Kidney capillary endothelial cell (primary cell): ENCODE measurements at places on chromosomes 7 and 10.

GRCh38 chr10:72855790-72856189 lies 37.7 kb upstream of the OIT3 start:
- no peak for DNase-seq

- no peak for DNase-seq
Observed at GRCh38 chr10:12388671-12389070, 39.3 kb downstream of the CAMK1D start.

DNA sequence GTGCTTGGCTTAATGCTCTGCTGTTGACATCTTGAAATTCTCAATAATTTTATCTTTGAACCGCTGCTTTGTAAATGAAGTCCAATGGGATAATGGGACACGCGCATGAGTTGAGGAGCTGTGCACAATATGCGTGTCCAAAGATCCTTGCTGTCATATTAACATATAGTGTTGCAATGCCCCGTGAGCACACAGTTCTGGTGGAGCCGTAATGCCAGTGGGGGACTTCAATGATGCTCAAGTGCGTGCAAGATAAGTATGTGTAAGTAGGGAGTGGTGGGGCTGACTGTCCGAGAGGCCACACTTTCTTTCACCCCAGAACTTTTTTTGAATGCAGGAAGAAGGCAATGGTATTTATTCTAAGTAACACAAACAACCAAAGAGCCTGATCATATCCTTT lies 77.4 kb upstream of the HPS1 start:
- no peak for DNase-seq

- DNase-seq: peak; percentile 97
Observed at GRCh38 chr10:43863859-43864591, 215.3 kb upstream of the ZNF32 start.

- no peak for DNase-seq
Observed at GRCh38 chr10:7942316-7942715, 112.2 kb upstream of the GATA3 start.

GRCh38 chr10:127196282-127197153 lies at the start of gene INSYN2A:
Gene INSYN2A (minus strand): TSS chr10:127196591. CDS start chr10:127176395, 20,196 bp downstream.
- peak; percentile 40 for DNase-seq

DNA sequence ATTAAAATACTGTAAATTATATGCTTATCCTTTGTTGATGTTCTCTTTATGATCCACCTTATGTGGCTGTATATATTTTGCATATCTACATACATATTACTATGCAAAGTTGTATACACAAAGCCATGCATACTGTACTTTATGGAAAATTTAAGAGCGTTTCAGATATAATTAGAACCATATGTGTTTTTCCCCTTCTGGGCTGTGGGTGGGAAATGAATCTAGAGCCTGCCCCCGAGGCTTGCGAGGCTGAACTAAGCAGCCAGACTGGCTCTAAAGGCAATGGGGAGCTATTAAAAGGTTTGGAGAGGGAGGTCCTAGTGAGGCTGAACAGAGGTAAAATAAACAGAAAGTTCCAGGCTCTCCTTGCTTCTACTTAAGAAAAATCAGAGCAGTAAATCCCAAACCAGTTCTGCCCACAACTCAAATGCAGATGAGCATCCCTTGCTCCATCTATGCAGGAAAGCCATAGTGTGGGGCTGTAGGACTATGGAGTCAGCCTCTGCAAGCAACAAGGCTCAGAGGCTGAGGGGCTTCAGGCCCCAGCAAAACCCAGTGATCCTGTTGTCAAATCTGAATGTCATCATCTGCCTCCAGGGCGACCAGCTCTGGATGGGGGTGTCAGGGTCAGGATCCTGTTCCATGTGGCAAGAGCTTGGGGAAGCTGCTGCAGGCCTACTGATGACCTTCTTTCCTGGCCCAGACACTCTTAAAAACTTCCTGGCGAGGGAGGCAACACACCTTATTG lies 14.1 kb upstream of the DDIT4 start:
- no peak for DNase-seq

DNA sequence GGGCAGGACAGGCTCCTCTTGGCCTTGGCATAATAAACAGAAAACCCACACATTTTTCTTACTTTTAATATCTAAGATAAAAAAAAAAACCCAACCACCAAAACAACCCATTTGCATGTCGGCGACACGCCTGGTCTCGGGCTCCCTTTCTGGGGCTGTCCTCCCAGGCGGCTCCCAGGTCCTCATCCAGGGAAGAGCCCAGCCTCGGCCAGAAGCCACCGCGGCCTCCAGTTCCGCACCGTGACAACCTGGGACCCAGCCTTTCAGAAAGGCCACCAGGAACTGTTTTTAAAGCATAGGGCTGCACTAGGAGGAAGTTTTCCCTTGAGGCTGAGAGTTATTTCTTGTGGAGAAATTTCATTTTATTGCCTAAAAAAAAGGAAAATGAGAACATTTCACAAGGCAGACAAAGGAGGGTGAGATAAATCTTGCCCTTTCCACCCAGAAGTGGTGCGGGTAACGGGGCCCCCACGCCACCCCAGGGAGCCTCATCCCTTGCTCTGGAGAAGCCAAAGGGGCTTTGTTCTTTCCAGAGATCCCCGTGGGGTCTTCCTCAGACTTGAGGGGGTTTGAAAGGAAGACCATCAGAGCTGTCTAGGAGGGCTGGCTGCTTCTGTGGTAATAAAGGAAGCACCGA lies 39.2 kb upstream of the MKRN1 start:
- no peak for DNase-seq

DNA sequence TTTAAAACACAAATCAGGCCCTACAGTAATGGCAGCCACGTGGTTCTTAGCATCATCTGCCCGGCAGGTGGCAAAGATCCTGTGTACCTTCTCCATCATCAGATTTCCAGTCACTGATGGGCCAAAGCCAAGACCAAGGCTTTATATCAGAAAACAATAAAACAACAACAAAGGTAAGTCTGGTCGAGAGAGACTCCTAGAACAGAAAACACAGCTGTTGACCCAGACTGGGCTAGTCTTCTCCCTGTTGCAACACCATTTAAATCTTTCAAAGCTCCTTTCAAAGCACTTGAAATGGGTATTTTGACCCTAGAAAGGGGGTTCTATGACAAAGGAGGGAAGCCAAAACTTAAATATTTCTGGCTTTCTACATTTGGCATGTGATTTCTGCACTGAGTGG lies 285.6 kb downstream of the IPMK start:
- no peak for DNase-seq

DNA sequence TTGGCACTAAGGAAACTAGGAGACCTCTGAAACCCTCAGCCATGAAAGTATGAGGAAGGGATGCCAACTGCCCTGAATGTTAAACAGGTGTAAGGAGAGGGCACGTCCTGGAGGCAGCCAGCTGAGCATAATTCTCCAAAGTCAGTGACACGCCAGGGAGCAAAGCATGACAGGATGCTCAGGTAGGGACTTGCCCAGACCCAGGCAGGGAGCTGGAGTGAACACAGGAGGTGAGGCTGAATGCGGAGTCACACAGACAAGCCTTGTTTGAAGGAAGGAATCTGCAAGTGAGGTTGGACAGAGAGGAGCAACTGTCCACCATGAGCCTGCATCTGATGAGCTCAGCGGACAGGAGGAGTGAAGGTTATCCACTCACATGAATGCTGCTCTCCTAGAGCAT lies 41.5 kb downstream of the KLRG2 start:
- no peak for DNase-seq

GRCh38 chr10:61130366-61130765 lies 186.4 kb upstream of the RHOBTB1 start:
- no peak for DNase-seq

DNA sequence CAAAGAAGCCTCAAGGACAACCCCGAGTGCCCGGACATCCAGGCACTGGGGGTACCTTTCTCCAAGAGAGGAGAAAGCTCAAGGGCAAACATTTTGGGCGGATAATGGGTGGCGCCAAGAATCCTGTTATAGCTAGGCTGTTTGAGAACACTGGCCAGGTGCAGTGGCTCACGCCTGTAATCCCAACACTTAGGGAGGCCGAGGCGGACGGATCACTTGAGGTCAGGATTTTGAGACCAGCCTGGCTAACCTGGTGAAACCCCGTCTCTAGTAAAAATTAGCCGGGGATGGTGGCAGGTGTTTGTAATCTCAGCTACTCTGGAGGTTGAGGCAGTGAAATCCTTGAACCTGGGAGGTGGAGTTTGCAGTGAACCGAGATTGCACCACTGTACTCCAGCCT lies 25.2 kb upstream of the UNC5B start:
- DNase-seq: no peak

- DNase-seq: peak; percentile 18
Observed at GRCh38 chr10:128744092-128744491, 617.9 kb upstream of the MKI67 start.

- no peak for DNase-seq
Observed at GRCh38 chr7:55509322-55509721, 63.0 kb downstream of the VOPP1 start.

- no peak for DNase-seq
Observed at GRCh38 chr7:81256991-81257390, 338.1 kb upstream of the SEMA3C start.

- no peak for DNase-seq
Observed at GRCh38 chr10:125605167-125605566, 77.8 kb downstream of the TEX36 start.

- DNase-seq: no peak
Observed at GRCh38 chr7:65971021-65971420, 11.0 kb downstream of the GUSB start.

GRCh38 chr7:42471573-42472174 lies 234.7 kb upstream of the GLI3 start:
- DNase-seq: no peak

GRCh38 chr10:114802177-114802576 lies 19.4 kb upstream of the FHIP2A start:
- no peak for DNase-seq

DNA sequence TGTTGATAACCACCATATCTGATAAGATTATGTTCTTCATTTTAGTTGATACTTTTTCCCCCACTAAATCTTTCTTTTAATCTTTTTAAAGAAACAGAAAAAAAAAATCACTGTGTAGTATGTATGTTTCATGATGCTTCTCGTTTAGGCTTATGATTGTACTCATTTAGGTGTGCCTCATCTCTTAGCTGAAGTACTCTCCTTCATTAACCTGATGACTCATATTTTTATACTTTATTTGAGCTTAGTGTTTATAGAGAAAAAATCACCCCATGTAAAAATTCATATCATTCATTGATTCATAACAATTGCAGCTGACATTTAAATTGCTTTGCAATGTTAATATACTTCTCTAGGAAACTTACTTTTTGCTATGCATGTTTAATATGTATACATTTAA lies 158.9 kb downstream of the MLLT10 start:
- no peak for DNase-seq

GRCh38 chr10:662686-663465 lies 26.6 kb downstream of the DIP2C start:
- no peak for DNase-seq

DNA sequence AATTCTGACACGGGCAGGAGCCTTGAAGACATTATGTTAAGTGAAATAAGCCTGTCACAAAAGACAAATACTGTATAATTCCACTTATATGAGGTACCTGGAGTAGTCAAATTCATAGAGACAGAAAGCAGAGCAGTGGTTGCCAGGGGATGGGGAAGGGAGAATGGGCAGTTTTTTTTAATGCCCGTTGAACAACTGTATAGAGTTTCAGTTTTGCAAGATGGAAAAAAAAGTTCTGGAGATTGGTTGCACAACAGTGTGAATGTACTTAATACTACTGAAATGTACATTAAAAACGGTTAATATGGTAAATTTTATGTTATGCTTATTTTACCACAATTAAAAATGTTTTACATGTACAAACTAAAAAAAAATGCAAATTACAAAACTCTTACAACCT lies 63.6 kb upstream of the EFCAB10 start:
- DNase-seq: no peak

DNA sequence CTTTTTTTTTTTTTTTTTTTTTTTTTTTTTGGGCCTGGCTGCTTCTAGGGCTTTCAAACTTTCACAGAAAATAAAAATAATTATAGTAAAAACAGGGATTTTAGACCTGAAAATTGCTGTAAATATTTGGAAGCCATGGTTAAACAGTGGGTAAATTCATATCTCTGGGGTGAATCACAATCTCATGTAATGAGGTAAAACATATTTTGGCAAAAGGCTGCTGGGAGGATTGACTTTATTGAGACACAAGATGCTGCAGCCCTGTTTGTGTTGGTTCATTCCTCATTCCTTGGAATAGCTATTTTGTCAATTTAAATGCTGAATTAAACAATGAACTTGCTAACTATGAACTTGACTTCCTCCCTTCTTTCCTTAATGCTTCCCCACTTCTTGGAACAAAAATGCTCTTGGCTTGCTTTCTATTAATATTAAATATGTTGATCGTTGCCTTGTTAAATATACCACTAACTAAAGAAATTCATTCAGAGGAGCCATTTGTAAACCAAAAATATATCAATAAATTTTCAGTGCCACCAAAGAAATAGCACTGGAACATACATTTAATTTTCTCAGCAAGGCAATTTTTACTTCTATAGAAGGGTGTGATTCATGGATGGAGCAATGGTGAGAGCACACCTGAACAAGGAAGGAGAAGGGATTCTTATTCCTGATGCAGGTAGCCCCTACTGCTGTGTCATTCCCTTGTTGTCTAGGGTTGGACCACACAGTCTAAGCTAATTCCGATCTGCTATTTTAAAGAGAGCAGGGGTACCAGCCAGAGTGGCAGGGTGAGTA lies 24.6 kb downstream of the AGK start:
- DNase-seq: no peak

DNA sequence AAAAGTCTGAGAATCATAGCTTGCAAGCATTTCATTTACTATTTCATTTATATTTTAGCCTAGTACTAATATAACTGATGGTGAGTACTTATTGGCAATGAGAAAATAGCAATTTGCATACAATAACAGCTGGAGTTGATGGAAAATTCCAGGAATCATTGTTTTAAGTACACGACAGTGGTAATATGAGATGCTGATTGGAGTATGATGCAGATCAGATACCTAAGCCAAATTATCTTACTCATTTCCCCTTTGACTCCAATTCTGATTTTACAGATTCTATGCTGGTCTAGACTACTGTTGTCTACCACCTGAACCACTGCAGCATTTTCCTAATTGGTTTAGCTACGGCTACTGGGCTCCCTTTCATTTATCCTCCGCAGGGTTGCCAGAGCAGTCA lies 36.7 kb downstream of the GNG11 start:
- DNase-seq: peak; percentile 81

- no peak for DNase-seq
Observed at GRCh38 chr7:67854221-67855178, 857.9 kb downstream of the TYW1 start.
